Thyroid gland (tissue), 4 donors: ENCODE measurements at places on chromosomes 2 and 18. TPM values are rescaled to one million over a fixed set of nuclear protein-coding genes. Genes with fewer than 3 reads are reported as not detected.

Gene LYPD6B
- not detected for total RNA-seq

Gene FAM237A
- total RNA-seq = not detected

Gene ENOSF1
- 192 TPM for total RNA-seq

Gene DCDC2C
- 0.46 TPM for total RNA-seq

Gene FHOD3
- 1.6 TPM for total RNA-seq

Gene CTNNA2
- total RNA-seq = 0.13 TPM

Gene DYNC2LI1
- total RNA-seq = 55.0 TPM

Gene NEU2
- not detected for total RNA-seq

Gene PDCD1
- 1.7 TPM for total RNA-seq

Gene ADCYAP1
- total RNA-seq = 0.13 TPM
